Left ventricle myocardium inferior (tissue), 1 donor: ENCODE measurements at places on chromosomes 4 and X.
A peak's percentile ranks its signal among the peaks of the same experiment; 100 is the strongest.

GRCh38 chr4:72814241-72814640 is 245.2 kb upstream of the ADAMTS3 start:
- no peak for DNase-seq

- peak; percentile 18 for DNase-seq
Observed at GRCh38 chrX:107602694-107603239, 25.5 kb upstream of the PRPS1 start.

DNA sequence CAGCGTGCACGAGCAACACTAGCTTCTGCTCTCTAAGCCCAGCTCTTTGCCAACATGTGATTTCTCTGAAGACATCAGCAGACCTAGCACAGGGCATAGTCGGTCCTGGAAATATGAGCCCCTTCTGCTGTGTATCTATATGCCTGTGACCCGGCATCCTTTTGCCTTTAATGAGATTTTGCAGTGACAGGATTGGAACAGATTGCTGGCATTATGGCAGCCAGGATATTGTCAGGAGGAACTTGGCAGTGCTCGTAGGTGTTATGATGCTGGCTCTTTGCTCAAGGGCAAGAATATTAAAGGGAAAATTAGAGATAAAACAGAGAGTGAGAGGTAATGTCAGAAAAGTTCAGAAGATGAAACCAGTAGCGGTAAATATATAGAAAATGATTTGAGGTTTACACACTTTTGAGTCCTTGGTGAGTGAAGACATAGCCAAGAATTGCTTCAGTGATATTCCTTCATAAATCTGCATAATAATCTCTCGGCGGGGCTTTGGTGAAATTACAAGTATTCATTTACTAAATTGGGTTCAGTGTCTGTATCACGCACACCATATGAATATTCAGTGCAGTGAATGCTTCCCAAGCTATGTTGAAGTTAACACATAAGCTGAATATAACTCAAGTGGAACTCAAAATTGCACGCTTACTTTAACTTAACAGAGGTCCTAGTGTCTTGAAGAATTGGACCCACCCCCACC is 502.1 kb upstream of the NR3C2 start:
- no peak for DNase-seq

GRCh38 chrX:27136325-27136724 is 326.8 kb downstream of the PPP4R3C start:
- no peak for DNase-seq

DNA sequence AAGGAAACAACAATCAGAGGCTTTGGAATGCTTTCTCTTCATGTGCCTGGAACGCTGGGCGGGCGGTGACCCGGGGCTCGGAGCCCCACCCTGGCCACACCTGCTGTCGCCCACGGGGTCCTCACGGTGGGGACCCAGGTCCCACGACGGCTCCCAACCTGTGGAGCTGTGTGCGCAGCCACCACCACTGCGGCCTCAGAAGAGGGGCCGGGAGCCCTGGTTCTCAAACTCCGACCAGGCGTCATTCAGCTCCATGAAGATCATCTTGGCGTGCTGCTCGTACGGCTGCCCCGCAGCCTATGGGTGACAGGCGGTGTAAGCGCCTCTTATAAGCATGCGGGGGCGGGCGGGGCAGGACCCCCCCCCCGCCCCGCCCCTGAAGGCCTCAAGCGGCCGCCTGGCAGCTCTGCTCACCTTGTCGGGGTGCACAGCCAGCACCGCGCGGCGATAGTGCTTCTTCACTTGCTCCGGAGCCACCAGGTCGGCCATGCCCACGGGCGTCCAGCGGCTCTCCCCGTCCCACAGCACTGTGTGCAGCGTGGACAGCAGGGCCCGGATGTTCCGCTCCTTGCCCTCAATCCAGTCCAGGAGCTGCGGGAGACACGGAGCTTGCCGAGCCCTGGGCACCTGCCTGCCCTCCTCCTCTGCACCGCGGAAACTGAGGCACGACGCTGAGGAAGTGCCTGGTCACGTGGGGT is 23.7 kb upstream of the CPLX1 start:
- no peak for DNase-seq

DNA sequence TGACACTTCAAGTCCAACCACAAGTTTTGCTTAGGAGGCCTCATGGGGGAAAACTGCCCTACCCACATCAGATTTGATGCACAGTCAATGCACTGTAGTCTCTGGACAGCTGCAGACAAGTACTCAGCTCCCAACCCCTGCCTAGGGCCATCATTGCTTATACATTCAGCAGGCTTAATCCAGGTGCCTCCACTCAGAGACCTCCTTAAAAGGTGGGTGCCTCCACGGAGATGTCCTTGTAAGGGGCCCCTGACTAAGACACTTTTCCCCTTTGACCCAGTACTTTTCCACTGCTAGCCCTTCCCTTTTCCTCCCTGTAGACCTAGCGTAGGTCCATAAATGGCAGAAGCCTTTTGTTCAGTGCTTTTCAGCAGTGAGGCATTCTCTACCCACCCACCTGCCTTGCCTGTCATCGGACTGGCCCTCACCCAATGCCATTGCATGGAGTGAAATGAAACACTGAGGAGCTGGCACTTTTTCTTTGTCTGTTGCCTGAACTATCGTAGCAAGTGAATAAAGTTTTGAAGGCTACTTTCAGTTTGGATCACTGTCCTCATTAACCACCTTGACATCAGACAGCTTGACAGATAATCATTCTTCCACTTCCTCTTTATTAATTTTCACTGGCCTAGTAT is 23.8 kb upstream of the PLK4 start:
- no peak for DNase-seq

DNA sequence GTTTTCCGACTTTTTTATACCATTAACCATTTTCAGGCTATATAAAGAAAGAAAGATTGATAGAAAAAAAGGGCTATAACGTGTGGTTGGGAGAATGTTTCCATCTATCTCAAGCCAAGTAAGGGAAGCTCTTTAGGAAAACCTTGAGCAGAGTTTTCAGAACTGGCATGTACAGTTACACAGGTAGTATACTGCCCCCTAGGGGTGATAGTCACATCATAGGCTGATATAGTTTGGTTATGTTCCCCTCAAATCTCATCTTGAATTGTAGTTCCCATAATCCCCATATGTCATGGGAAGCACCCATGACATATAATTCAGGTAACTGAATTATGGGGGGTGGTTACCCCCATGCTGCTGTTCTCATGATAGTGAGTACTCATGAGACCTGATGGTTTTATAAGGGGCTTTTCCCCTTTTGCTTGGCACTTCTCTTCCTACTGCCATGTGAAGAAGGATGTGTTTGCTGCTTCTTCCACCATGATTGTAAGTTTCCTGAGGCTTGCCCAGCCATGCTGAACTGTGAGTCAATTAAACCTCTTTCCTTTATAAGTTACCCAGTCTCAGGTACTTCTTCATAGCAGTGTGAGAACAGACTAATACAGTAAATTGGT is 186.8 kb downstream of the TMA16 start:
- no peak for DNase-seq

DNA sequence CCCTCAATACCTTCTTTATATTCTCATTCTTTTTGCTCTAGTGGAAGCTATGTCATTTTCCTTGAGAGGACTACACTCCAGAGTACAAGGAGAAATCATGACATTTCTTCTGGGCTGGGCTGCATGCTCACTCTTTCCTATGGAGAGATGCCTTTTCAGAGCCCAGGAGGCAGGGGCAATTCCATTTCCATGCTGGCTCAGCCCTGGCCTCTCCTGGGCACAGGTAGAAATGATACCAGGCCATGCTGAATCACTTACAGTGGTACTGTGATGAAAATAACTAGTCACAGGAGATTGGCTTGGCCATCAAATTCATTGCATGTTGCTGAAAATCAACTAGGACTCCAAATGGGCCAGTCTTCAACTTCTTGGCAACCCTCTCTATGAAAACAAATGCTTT is 34.0 kb upstream of the PPARGC1A start:
- no peak for DNase-seq

DNA sequence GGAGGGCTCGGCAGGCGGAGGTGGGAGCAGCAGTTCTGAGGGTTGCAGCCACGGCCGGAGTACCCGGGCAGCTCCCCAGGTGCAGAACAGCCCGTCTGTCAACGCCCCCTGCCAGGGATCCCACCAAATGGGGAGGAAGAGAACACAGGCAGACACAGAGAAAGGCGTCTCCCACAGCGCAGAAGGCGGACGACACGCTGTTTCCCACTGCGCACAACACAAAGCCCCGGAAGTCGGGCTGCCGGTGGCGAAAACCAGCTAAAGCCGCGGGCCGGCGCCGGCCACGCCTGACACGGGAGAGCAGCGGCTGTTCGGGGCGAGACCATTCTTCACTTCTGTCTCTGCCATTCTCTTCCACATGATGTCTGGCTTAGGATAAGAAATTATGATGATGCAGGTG is 31.6 kb downstream of the CTBP1 start:
- DNase-seq = no peak
